Activated gamma-delta T cell treated with anti-CD3 and anti-CD28 coated beads, Interleukin-2, amount 50 U/mL, for 16 hours (primary cell): ENCODE measurements at places on chromosomes 3 and 15.

- DNase-seq = no peak
These were observed 97.3 kb downstream of the MBNL1 start for GRCh38 chr3:152365766-152366593.

DNA sequence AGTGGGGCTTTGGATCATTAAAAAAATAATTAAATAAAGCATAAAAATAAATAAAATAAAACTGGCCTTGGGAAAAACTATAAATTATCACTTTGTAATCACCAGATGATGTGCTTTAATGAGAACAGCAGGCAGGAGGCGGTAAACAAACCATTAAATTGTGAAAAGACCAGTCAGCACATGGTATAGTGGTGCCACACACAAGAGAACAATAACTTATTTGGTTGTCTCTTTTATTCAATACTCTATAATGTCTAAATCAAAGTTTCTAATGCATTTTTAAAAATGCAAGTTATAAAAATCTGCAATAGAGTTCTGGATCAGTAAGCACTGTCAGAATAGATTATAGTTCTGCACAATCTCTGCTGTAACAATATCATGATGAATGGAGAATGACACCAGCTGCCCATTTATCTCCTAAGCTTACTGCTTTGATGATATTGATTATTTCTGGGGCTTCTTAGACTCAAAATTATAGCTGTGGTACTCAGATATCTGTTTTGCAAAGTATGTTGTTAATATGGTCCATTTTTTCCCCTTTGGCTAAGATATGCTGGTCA is 259.3 kb downstream of the NAALADL2 start:
- DNase-seq = no peak

- DNase-seq = no peak
These were observed 520 bp downstream of the MESD start for GRCh38 chr15:80989081-80989517.

DNA sequence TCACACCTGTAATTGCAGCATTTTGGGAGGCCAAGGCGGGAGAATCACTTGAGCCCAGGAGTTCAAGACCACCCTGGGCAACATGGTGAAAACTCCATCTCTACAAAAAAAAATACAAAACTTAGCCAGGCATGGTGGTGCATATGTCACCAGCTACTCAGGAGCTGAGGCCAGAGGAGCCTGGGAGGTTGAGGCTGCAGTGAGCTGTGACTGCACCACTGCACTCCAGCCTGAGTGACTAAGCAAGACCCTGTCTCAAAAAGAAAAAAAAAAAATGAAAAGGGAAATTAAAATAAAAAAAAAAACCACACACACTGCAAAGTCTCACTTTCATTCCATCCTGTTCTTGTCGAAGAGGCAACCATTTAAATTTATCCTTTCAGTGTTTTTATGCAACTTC is 100.8 kb upstream of the PIAS1 start:
- no peak for DNase-seq

DNA sequence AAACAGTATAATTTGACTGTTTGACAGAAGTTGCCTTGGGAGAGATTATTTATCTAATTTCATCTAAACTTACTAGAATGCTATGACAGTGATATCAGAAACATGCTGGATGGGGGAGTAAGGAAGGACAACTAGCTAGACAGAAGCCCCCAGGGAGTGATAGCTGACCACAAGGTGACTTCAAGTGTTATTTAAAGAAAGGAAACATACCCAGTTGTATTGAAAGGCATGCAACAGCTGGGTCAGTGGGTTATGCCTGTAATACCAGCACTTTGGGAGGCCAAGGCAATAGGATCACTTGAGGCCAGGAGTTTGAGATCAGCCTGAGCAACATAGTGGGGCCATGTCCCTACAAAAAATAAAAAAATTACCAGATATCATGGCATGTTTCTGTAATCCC is 69.6 kb downstream of the SLC49A4 start:
- no peak for DNase-seq

- no peak for DNase-seq
These were observed 71.4 kb upstream of the HACD2 start for GRCh38 chr3:123656274-123656673.

DNA sequence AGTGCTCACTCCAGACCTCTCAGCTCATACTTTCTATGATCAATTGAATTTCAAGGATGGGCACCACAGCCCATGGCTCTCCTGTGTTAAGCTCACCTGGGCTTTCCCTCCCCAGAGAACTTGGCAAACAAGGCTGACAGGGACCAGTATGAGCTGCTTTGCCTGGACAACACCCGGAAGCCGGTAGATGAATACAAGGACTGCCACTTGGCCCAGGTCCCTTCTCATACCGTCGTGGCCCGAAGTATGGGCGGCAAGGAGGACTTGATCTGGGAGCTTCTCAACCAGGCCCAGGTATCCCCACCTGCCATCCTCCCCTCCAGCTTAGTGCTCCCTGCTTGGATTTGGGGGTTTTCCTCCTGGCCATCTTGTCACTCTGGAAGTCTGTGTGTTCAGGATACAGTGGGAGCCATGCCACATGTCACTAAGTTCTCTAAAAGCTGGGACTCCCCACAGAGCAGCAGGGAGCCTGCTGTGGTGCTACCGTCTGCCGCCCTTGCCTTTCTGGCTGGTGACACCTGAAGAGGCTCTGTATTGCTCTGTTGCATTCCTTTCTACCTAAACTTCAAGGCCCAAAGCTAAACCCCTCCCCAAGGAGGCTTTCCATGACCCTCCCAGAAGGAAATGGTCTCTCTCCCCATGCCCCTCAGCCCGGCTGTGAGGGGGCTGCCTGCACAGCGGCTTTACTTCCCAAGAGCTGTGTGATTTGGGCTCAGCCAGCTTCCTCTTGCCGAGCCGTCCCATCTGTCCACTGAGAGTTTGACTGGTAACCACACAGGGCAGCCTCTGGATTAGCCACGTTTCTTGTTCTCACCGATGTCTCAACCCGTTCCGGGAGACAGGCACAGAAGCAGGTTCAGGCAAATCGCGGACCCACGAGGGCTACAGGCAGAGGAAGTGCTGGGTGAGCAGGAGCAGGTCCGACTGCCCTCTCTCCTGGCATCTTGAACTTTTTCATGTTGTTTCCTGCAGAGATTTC is 10.8 kb downstream of the TF start:
- no peak for DNase-seq

GRCh38 chr3:169390741-169391305 is 272.7 kb downstream of the MECOM start:
- no peak for DNase-seq

DNA sequence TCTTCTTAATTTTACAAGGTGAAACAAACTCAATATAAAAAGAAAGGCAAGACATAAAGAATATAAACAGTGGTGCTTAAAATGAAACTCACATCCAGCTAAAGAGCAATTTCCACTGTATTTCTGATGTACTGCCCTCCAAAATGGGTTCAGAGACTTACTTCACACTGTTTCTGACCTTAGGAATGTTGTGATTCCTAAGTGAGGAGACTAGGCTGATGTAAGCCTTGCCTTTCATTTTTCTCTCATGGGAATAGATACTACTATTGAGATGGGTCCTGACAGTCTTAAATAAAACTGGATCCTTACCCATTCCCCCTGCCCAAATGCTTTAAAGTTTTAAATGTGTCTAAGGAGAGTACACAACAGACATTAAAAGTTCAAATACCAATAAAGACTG is 86.9 kb downstream of the CBLB start:
- DNase-seq = no peak
